ENCODE measurements at places on chromosomes 13 and 19. TPM values are rescaled to one million over a fixed set of nuclear protein-coding genes. Genes with fewer than 3 reads are reported as not detected.

- H3K36me3 ChIP-seq = no peaks in the 10 kb centered on the region
- no peak overlapping the region for H3K4me3 ChIP-seq
- no peak for DNase-seq
- no peak overlapping the region for H3K27ac ChIP-seq
These were observed 104.0 kb downstream of the SOX1 start for GRCh38 chr13:112170823-112171569.

DNA sequence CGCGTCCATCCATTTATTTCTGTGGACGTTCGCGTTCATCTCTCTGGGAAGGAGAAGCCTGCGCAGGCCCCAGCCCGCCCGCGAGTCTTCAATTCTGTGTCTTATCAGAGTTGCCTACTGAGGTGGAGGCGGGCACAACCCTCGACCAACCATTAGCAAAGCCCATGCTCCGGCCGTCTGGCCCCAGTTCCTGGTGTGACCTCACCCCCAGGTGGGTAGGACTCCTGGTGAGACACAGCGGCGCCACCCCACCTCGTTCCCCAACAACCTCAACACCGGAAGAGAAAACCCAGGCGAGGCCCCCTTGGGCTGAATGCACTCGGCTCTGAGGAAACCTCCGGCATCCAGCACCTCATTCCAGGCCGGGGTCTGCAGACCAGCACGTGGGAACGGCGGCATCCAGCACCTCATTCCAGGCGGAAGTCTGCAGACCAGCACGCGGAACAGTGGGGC, 14.7 kb downstream of the ZNF787 start:
- peaks cover 10% of the 10 kb centered on the region for H3K36me3 ChIP-seq
- H3K4me1 ChIP-seq = peaks cover 36% of the 10 kb centered on the region
- no peak for DNase-seq
- no peak overlapping the region for H3K27ac ChIP-seq
- H3K27me3 ChIP-seq = no peaks in the 10 kb centered on the region
- no peak overlapping the region for H3K4me3 ChIP-seq

GRCh38 chr19:56980906-56981305, 138.9 kb upstream of the USP29 start:
- no peaks in the 10 kb centered on the region for H3K4me1 ChIP-seq
- no peaks in the 10 kb centered on the region for H3K27me3 ChIP-seq
- H3K36me3 ChIP-seq = no peaks in the 10 kb centered on the region
- no peak overlapping the region for H3K4me3 ChIP-seq
- H3K27ac ChIP-seq = no peak overlapping the region
- no peak for DNase-seq

The ISOC2 gene
- 32.1 TPM for total RNA-seq

DNA sequence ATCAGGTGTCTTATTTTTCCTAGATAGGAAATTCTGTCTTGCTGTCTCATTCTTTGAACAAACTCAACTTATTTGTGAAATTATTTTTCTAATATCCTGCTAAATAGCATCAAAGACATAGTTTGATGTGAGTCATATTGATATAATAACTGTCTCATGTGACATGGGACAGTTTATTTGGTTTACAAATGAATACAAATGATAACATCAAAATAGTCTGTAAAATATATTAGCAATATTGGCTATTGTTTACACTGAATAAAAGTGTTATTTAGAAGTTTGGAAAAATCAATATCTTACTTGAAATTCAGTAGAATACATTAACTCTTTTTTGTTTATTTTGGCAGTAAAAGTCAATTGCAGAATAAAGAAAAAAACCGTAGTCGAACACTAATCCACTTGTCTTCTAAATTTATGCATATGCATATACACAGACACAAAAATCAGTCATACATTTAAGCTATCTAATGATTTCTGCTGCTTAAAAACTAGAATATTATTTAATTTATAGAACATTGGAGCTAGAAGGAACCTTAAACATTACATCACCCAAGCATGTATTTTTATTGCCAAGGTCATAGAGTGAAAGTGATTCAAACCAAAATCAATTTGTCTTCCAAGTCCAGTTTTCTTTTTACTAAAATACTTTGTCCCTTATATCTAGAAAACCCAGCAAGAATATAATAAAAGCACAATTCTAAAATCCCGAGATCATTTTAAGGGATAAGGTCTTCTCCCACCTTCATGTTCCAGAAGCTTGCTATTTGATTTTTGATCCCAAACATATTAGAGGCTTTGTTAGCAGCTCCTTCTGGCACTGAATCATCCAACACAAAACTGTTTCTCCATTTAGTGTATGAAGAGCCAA, 776.5 kb upstream of the SLITRK1 start:
- H3K36me3 ChIP-seq = no peaks in the 10 kb centered on the region
- H3K4me1 ChIP-seq = no peaks in the 10 kb centered on the region
- H3K4me3 ChIP-seq = no peak overlapping the region
- no peaks in the 10 kb centered on the region for H3K27me3 ChIP-seq
- DNase-seq = no peak

GRCh38 chr19:17607936-17608335, 52.5 kb downstream of the COLGALT1 start:
- H3K27ac ChIP-seq = no peak overlapping the region
- peaks cover 7% of the 10 kb centered on the region for H3K4me1 ChIP-seq
- peaks cover 18% of the 10 kb centered on the region for H3K27me3 ChIP-seq
- H3K4me3 ChIP-seq = no peak overlapping the region

- no peak overlapping the region for H3K27ac ChIP-seq
- H3K27me3 ChIP-seq = no peaks in the 10 kb centered on the region
- no peak overlapping the region for H3K4me3 ChIP-seq
- H3K36me3 ChIP-seq = no peaks in the 10 kb centered on the region
- DNase-seq = no peak
These were observed 20.6 kb downstream of the PPP1R37 start for GRCh38 chr19:45113628-45114027.

The PSG1 gene
- not detected for total RNA-seq

DNA sequence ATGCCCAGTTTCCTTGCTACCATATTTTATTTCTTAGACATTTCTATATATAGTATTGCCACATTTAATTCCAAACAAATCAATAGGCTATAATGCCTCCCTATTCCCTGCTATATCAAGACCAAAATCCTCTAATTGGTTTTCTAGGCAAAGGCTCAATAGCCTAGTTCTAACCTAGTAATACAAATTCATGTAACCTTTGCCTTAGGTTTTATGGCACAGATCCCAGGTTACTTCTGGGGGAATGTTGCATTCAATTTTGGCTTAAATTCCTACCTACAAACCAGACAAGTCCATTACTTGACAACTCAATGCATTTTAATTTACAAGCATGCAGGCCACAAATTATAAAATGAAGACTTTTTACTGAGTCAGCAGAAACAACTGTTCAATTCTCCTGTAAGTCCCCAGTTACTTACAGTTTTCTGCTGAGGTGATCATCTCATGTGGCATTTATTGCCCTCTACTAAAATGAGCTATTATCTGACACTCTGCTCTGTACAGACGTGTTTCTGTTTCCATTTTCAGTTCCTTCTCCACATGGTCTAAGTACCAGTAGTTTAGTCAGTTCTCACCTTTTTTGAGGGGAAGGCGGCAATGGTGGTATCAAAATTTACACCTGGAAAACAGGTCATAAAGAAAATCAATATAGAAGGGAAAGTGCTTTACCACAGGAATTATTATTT, 11.7 kb downstream of the KCNRG start:
- H3K27ac ChIP-seq = no peak overlapping the region
- DNase-seq = no peak
- peaks cover 66% of the 10 kb centered on the region for H3K36me3 ChIP-seq

- peaks cover 42% of the 10 kb centered on the region for H3K4me1 ChIP-seq
- peaks cover 12% of the 10 kb centered on the region for H3K27me3 ChIP-seq
- H3K27ac ChIP-seq = no peak overlapping the region
- peaks cover 2% of the 10 kb centered on the region for H3K36me3 ChIP-seq
- no peak for DNase-seq
- H3K4me3 ChIP-seq = no peak overlapping the region
These were observed 15.2 kb downstream of the GAS6 start for GRCh38 chr13:113848431-113849260.

The CDC37 gene
- 288 TPM for total RNA-seq

The ACTMAP gene
- total RNA-seq = 17.1 TPM

The MBD3L3 gene
- total RNA-seq = not detected

- H3K27me3 ChIP-seq = peaks cover 10% of the 10 kb centered on the region
- no peaks in the 10 kb centered on the region for H3K4me1 ChIP-seq
- no peak overlapping the region for H3K27ac ChIP-seq
- H3K4me3 ChIP-seq = no peak overlapping the region
These were observed 26.4 kb downstream of the PTPRS start for GRCh38 chr19:5314012-5314906.

DNA sequence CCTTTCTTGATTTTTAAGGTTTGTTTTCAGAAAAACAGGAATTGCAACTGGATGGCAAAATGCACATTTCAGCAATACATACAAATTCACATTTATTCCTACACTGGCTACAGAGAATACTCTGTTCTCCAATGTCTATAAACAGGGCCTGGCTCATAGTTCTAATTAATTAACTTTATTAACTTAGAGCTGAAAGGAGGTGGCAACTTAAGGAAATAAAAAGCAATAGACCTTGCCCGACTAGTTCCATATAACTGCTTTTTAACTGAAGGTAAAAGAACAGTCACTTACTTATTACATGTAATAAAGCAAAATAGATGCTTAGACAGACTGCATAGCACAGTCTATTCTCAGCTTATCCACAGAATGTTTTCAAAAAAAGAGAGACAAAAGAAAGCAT, 498.5 kb downstream of the DIAPH3 start:
- peaks cover 3% of the 10 kb centered on the region for H3K36me3 ChIP-seq
- no peaks in the 10 kb centered on the region for H3K4me1 ChIP-seq
- DNase-seq = no peak
- no peaks in the 10 kb centered on the region for H3K27me3 ChIP-seq

- no peak for DNase-seq
- no peaks in the 10 kb centered on the region for H3K36me3 ChIP-seq
- no peak overlapping the region for H3K4me3 ChIP-seq
- peaks cover 27% of the 10 kb centered on the region for H3K4me1 ChIP-seq
- H3K27ac ChIP-seq = no peak overlapping the region
- no peaks in the 10 kb centered on the region for H3K27me3 ChIP-seq
These were observed 44.0 kb downstream of the WDFY2 start for GRCh38 chr13:51628059-51628852.

GRCh38 chr13:37225414-37226070, 120.1 kb upstream of the CSNK1A1L start:
- H3K4me1 ChIP-seq = no peaks in the 10 kb centered on the region
- no peak overlapping the region for H3K27ac ChIP-seq
- no peak for DNase-seq
- H3K27me3 ChIP-seq = no peaks in the 10 kb centered on the region
- H3K36me3 ChIP-seq = no peaks in the 10 kb centered on the region
- no peak overlapping the region for H3K4me3 ChIP-seq

The CYP4F11 gene
- not detected for total RNA-seq

- peaks cover 1% of the 10 kb centered on the region for H3K36me3 ChIP-seq
- DNase-seq = no peak
- no peak overlapping the region for H3K4me3 ChIP-seq
- H3K27me3 ChIP-seq = peaks cover 25% of the 10 kb centered on the region
These were observed 651 bp downstream of the OXGR1 start for GRCh38 chr13:96993634-96994016.

DNA sequence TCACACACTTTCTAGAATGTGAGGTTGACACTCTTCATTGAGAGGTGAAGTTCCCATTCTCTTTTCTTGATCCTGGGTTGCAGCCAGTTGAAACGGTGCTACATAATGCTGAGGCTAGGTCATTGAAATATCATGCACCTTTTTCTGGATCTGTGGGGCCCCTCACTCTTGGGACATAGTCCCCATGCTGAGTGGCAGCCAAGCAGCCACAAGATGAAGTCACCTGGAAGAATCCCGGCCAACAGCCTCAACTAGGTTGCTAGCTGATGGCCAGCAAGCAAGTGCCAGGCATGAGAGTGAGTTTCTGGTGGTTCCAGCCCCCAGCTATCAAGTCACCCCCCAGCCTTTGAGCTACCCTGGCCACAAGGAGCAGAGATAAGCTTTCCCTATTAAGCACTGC, 148.5 kb upstream of the TSHZ3 start:
- no peak for DNase-seq
- no peak overlapping the region for H3K4me3 ChIP-seq
- H3K27me3 ChIP-seq = no peaks in the 10 kb centered on the region
- H3K36me3 ChIP-seq = no peaks in the 10 kb centered on the region

- H3K4me1 ChIP-seq = no peaks in the 10 kb centered on the region
- H3K4me3 ChIP-seq = no peak overlapping the region
- no peaks in the 10 kb centered on the region for H3K27me3 ChIP-seq
- no peaks in the 10 kb centered on the region for H3K36me3 ChIP-seq
These were observed 1746.2 kb upstream of the PRR20A start for GRCh38 chr13:55394470-55394869.

DNA sequence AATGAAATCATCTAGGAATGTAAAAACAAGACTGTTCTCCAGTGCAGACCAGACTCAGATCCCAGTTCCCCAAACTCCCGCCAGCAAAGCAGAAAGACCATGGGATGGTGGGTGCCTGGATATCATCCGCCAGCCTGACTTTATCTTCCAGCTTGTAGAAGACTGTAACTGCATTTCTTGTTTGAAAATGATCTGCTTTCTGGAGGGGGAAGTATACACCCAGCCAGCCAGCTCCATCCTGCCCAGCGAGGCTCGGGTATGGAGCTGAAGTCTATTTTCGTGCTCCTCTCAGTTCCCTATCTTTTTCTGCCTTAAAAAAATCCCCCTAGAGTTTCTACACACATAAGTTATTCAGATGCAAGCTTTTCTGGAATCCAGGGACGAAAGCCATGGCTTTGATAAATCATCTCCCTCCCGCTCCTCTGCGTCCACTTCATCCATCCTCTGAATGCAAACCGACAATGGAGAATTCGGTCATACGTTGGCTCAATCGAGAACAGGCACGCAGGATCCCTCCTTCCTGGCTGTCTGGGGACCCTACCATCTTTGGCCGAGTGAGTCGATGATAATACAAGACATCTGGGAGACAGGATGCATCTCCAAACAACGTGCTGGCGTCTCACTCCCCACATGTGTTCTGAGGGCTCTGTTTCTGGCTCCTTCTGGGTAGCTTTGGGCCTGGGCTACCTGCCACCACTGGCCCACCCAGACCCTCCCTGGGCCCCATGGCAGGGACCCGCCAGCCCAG, 31.2 kb downstream of the CEBPG start:
- H3K4me3 ChIP-seq = no peak overlapping the region
- no peak for DNase-seq
- no peaks in the 10 kb centered on the region for H3K27me3 ChIP-seq
- H3K36me3 ChIP-seq = no peaks in the 10 kb centered on the region
- no peak overlapping the region for H3K27ac ChIP-seq

The LRP3 gene
- total RNA-seq = not detected

The PDX1 gene
- not detected for total RNA-seq

Data from activated CD8-positive, alpha-beta T cell treated with anti-CD3 and anti-CD28 coated beads, Interleukin-2, amount 10 ng/mL, durations not matched to agents 7 days and 5 days (primary cell).